ENCODE measurements at places on chromosomes 4 and X.
A peak's percentile ranks its signal among the peaks of the same experiment; 100 is the strongest.

- DNase-seq, result no peak
These were observed 555.4 kb upstream of the CPEB2 start for GRCh38 chr4:14446904-14447303.

DNA sequence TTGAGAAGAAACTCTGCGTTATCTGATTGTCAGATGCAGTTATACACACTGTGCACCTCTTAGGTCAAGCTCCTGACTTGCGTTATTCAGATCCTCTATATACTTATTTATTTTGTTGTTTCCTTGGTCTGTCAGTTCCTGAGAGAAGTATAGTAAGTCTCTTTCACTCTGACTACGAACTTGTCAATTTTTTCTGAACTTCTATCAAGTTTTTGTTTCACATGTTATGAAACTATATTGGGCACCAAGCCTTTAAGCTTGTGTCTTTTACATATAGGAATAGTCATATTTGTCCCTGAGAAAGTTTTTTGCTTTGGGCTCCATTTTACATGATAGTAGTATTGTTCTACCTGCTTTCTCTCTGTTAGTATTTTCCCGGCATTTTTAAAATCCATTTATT, 31.7 kb downstream of the ZNF275 start:
- no peak for DNase-seq

DNA sequence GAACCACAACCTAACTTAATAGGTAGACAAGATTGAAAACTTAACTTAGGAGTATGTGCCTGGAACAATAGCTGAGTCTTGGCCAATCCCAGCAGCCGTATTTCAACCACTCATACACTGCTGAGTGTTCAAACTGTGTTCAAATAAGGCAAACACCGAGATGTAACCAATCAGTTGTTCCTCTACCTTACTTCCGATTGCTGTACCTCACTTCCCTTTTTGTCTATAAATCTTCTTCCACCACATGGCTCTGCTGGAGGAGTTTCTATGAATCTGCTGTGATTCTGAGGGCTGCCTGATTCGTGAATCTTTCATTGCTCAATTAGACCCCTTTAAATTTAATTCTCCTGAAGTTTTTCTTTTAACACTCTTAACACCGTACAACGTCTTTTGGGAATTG, 108.0 kb downstream of the ANAPC4 start:
- DNase-seq, result no peak

GRCh38 chrX:129525162-129525561, 1.9 kb upstream of the SMARCA1 start:
- DNase-seq, result no peak

DNA sequence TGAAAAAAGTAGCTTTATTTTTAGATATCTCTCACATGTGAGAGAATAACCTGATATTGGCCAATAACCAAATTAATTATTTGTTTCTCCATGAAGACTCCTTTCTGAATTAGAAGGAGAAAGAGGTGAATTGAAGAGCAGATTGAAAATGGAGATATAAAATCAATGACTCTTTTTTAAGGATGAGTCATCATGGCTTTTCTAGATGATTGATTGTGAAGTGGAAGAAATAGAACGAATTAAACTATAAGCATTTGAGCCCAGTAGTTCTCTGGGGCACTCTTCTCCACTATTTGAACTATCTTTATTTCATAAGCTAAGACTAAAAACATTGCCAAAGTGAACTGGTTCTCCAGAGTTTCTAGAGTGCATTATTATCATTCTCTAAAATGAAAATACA, 137.2 kb upstream of the EDNRA start:
- DNase-seq, result no peak

DNA sequence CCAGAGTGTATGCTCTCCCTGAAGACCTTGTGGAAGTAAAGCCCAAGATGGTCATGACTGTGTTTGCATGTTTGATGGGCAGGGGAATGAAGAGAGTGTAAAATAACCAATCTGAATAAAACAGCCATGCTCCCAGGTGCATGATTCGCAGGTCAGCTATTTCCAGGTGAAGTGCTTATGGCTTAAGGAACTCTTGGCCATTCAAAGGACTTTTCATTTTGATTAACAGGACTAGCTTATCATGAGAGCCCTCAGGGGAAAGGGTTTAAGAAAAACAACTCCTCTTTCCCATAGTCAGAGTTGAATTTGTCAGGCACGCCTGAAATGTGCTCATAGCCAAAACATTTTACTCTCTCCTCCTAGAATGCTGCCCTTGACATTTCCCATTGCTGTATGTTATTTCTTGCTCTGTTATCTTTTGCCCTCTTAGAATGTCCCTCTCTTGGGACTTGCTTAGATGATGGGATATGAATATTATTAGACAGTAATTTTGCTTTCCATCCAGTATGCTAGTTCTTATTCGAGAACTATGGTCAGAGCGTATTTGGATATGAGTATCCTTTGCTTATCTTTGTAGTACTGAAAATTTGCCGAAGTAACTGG, 88.6 kb downstream of the PLS3 start:
- DNase-seq, result no peak

DNA sequence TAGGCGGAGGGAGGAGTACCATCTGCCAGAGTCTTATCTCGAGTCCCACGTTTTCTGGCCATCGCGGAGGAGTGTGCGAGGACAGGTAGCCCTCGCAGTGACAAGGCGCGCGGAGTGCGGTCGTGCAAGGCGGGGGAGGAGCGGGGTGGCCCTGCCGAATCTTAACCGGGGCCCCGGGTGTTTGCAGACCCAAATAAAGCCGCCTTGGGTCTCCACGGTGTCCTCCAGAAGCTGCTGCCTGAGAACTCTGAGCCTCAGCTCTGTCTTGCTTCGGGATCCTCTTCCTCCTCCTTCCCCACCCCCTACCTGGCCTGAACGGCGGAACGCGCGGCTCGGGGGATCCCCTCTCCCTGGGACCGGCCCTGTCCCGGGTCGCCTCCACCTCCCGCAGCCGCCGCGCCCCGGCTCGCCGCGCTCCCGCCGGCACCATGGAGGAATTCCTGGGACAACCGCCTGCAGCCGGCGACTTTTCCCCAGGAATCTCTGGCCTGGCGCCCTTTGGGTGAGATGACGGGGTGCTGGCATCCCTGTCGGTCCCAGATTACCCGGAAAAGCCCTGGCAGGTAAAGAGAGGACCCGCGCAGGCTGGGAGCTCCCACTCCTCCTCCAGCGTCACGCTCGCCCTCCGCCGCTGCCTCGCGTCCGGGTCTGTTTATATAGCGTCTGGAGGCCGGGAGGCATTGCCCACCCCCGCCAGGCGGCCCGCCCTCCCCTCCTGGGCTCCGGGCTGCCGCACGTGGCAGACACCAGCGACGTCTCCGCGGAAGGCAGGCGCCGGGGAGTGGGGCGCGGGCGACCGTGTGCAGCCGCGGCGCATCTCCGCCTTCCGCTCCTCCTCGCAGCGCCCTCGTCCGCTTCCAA, at the start of gene GALNTL6:
Gene GALNTL6 (plus strand): TSS at position 740 of the 861 bp plus-strand sequence.
- peak; percentile 1 for DNase-seq

DNA sequence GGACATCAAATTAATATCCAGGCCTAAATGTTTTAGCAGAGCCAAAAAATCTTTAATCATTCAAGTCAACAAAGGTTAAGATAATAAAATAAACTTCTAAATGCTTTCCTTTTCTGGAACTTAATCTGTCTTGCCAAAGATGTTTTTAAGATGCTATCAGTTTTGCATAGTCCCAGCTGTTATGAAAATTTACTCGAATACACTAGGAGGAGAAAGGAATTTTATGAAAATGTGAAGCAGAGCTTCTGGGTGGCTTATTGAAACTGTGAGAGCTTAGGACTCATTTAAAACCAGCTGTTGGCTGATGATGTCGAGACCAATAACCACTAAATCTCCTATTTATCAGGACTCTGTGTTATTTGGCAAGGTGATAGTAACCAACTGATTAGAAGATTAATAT, 202.2 kb upstream of the ETNPPL start:
- DNase-seq, result peak; percentile 14

DNA sequence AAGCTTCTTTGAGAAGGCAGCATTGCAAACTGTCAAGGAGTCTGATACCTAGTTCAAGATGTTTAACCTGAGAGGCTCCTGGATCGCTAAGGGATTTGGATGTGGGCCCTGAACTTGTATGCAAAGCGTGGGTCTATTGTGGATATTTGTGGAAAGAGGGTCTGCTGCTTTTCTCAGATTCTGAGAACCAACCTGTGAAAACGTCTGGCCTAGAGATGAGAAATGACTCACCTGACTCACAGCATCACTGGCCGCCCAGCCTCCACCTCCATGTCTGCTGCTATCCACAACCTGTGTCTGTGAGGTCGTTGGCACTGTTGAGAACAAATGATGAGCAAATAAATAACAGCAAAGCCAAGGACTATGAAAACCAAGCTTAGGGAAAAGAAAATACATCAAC, 33.3 kb upstream of the PROM1 start:
- DNase-seq, result no peak

- DNase-seq, result no peak
These were observed 1.3 kb upstream of the CXorf65 start for GRCh38 chrX:71107762-71108360.

GRCh38 chr4:56215141-56215783, 172.0 kb downstream of the AASDH start:
- no peak for DNase-seq

DNA sequence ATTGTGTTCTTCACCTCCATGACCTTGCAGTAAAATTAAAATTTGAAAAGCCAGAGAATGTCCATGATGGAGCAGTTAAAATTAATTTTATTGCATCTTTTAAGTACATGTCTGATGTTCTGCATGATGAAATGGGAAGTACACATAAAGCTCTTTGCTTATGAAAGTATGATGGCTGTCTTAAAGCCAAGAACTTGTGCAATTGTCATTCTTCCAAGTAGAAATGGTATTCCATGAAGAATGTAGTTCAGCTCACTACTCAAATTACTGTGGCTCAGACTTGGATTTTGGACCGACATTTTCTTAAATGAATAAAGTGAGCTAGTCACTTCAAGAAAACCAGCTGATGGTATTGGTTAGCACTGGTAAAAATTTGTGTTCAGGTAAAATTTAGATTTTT, 161.7 kb upstream of the CXCL13 start:
- DNase-seq, result peak; percentile 11
